ENCODE measurements at places on chromosomes 5 and 9.

DNA sequence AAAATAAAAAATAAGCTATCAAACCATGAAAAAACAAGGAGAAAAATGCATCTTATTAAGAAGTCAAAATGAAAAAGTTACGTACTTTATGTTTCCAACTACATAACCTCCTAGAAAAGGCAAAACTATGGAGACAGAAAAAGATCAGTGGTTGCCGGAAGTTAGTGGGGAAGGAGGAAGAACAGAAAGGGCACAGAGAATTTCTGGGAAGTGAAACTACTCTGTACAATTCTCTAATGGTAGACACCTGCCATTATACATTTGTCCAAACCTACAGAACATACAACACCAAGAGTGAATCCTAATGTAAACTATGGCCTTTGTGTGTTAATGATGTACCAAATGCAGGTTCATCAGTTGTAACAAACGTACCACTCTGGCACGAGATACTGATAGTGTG is 25.3 kb downstream of the SMU1 start:
- no peak for DNase-seq

DNA sequence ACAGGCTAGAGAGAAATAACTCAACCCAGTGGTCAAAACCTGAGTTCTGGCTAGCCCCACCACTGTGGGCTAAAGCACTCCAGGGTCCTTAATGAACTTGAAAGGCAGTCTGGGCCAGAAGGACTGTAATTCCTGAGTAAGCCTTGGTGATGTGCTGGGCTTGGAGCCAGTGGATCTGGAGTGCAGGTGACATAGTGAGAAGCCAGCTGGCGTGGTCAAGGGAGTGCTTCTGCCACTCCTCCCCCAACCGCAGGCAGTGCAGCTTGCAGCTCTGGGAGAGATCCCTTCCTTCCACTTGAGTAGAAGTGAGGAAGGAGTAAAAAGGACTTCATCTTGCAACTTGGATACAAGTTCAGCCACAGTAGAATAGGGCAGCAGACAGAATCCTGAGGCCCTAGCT is 424.0 kb downstream of the CDH18 start:
- DNase-seq, result no peak

DNA sequence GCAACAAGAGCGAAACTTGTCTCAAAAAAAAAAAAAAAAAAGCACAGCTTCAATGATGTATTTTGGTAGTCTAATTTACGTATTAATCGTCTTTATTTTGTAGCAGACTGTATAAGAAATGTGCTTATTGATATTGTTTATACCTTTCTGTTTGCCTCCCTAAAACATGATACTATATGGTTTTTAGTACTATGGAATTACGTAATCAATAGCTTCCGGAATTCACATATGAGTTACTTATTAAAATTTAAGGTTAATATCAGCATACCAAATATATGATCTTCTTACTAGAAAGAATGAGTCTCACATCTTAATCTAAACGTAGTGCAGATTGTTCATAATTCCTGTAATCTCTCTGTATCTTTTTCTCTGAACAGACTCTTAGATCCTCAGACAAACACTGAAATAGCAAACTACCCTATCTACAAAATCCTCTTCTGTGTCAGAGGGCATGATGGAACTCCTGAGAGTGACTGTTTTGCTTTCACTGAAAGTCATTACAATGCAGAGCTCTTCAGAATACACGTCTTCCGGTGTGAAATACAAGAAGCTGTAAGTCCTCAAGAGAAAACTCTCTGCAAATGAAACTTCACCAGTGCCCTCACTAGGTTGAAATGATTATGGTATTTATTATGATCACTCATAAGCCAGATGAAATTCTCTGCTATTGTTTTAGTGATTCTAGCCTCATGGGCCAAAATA is 44.4 kb upstream of the GPR21 start:
- DNase-seq, result no peak

DNA sequence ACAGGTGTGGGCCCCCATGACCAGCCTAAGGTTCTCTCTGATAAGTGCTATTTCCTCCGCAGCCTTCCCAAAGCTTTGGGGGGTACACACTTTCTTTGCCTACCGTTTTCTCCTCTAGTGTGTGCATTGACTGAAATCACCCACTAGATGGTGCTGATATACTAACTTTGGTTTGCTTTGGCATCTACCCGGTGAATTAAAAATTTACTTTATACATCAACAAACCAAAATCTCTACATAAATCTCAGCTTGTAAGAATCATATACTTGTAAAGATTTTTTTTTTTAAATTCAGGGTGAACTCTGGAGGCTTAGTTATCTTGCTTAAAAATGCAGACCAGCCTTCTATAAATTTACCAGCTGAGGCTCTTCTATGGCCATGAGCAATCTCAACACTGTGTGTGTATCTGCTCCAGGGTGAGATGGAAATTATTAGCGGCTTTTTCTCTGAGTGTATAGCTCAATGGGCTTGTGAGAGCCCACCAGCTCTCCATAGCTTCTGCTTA is 475.7 kb upstream of the TNC start:
- peak; percentile 22 for DNase-seq

DNA sequence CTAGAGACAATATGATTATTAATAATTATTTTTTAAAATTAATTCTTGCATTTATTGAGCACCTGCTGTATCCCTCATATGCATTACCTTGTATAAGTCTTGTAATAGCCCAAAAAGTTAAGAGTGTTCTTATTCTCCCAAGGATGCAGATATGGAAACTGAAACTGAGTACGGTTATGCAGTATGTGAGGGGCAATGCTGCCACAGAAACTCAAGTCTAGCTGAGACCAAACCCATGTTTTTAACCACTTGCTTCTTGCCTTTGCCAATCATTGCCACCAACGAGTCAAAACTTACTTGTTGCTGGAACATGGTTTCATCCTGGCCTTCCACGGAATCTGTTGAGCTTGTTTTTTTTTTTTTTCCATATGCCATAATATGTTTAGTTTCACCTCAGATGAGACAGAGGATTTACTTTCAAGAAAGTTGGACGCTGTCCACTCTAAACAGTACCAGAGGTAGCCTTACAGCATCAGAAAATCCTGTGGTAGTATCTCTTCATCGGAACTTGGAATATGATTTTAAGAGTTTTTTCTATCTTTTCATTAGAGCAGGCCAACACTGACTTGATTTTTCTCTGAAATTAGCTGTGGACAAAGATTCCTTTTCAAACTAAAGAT is 27.9 kb downstream of the DOCK8 start:
- no peak for DNase-seq

DNA sequence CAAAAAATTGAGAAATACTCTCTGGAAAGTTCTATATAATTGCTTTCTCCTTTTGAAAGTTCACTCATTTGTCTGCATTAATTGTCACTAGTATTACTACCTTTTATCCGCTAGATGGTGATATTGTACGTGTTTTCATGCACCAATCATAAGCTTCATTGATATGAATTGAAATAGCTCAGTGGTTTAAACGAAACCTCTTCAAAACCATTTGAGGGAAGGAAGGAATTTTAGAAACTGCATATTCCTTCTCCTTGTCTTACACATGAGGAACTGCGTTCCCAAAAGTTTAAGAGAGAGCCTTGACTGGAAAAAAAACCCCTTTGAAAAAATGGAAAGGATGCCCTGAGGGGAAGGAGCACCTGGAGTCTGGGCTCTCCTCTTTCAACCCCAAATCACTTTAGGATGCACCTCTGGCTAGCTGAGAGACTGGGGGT is 98.6 kb downstream of the YTHDC2 start:
- peak; percentile 8 for DNase-seq

GRCh38 chr5:41012318-41012717 is 58.8 kb downstream of the MROH2B start:
- DNase-seq, result no peak

GRCh38 chr5:150593593-150593992 is 46.9 kb upstream of the SYNPO start:
- no peak for DNase-seq

- no peak for DNase-seq
Observed at GRCh38 chr5:32490972-32491557, 46.5 kb upstream of the ZFR start.

DNA sequence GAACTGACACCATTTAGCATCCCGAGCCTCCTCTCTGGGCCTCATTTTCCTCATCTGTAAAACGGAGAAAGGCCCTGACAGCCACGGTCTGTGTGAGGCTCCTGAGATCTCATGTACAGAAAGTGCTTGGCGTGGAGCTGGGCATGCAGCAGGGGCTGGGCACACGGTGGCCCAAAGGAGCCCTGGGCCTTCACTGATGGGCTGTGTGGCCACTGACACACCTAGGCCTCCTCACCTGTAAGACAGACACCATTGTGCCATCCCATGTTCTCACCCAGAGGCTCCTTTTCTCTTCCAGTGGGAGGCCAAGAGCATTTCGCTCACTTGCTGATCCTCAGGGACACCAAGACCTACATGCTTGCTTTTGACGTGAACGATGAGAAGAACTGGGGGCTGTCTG is 1.6 kb downstream of the ORM1 start:
- no peak for DNase-seq

GRCh38 chr5:158761161-158761560 is 338.6 kb downstream of the EBF1 start:
- DNase-seq, result no peak

- no peak for DNase-seq
Observed at GRCh38 chr5:169079697-169080096, 221.2 kb downstream of the SLIT3 start.

DNA sequence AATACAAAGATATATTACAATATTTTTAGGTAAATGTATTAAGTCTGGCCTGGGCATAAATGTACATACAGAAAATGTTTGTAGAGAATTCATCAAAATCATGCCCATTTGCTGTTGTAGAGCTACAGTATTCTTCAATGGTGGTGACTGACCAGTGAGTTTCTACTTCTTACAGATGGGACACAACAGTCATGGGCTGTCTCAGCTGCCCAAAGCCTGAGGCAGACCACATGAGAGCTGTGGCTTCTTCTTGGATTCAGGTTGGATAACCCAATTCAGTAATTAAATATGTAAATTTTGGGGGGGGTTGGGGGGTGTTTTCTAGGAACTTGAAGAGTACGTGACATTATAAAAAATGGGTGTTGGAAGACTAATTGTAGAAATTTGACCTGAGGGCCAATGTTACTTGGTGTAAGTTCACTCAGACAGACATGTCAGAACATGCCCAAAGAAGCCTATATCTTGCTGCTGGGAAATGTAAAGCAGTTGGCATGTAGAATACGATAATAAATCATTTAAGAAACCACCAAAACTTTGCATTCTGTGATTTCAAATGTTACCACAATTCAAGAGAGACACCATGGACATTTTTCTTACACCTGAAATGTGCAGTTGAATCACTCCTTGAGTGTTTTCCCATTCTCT is 17.9 kb downstream of the STARD4 start:
- DNase-seq, result no peak

GRCh38 chr5:151463137-151464029 is 16.0 kb downstream of the SLC36A1 start:
- DNase-seq, result no peak

- DNase-seq, result no peak
Observed at GRCh38 chr5:42745426-42745825, 11.2 kb upstream of the CCDC152 start.

GRCh38 chr9:96073531-96074480 is 198.3 kb downstream of the ERCC6L2 start:
- no peak for DNase-seq

DNA sequence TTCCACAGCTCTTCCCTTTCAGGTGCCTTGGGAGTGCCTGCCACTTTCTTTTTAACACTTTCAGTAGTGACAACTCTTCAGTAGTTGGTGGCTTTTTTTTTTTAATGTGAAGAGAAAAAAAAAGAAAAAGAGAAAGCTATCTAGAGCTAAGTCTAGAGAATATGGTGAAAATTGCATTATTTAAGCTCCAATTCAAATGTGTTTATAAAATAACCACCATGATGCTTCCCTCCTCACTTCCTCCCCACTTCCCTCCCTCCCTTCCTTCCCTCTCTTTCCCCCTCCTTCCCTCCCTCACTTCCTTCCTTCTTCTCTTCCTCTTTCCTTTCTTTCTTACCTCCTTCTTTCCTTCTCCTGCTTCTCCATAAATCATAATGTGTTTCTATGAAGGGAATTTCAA is 456.7 kb upstream of the ACTBL2 start:
- DNase-seq, result no peak

- DNase-seq, result no peak
Observed at GRCh38 chr9:128280084-128280622, 4.1 kb downstream of the SWI5 start.

- DNase-seq, result peak; percentile 27
Observed at GRCh38 chr5:32276173-32276853, 36.4 kb downstream of the MTMR12 start.

DNA sequence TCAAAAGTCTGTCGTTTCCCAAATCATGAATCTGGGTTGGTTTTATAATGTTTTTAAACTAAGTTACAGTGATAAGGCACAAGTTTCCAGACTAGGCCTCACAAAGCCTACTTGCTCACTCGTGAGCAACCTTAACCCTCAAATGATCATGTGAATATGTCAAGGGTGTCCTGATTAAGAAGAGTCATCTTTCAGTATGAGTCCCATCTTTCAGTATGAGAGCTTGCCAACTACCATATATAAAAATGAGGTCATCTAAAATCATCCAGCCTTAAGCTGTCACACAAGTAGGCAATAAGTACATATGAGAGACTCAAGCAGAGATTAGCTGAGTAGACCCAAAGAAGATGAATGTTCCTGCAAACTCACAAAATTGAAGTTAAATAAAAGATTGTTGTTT is 668.4 kb upstream of the FAM174A start:
- no peak for DNase-seq

- DNase-seq, result no peak
Observed at GRCh38 chr9:8826281-8826680, 1026.7 kb upstream of the DMAC1 start.

GRCh38 chr9:98009936-98010335 is 26.8 kb downstream of the ANP32B start:
- DNase-seq, result no peak

DNA sequence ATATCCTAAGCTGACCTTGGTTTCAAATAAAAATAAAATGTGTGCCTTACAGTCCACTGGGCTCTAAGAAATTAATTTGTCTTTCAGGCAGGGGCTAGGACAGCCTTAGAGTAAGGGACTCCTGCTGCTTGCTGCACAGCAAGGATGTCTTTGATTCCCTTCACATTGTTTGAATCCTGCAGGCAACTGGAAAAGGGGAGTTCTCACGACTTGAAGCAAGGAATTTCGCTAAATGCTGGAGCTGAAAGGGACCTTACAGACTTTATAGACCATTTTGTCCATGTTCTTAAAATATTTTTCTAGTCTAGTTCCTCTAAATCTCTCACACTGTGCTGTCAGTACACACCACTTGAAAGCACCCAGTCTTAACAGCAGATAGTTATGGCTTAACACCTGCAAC is 35.6 kb downstream of the FBXW11 start:
- no peak for DNase-seq

GRCh38 chr9:70374962-70375618 is 39.4 kb downstream of the KLF9 start:
- DNase-seq, result no peak

DNA sequence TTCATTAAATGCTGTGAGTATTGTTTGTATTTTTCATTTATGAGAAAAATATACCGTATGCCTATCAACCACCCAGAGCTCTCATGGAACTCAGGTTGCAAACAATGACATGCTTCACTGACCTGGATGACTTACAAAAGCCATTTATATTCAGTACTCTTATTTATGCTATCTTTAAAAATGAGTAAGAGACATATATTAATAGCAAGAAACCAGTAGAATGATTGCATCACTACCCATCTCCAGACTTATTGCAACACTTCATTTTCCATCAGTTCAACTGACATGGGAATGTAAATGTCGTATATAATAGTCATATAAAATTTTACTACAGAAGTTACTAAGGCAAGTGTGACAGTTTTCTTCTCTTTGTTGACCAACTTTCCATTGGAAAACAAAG is 69.1 kb downstream of the OTP start:
- no peak for DNase-seq

GRCh38 chr5:89759802-89760201 is 649.8 kb downstream of the CETN3 start:
- DNase-seq, result no peak
